Muscle of arm (tissue), 14 donors: ENCODE measurements at places on chromosomes 3 and 15.

- no peak for DNase-seq
Observed at GRCh38 chr3:76897076-76897475, 142.8 kb upstream of the ROBO2 start.

- no peak for DNase-seq
Observed at GRCh38 chr3:44682182-44682896, 30.1 kb upstream of the ZNF502 start.

- DNase-seq: no peak
Observed at GRCh38 chr15:33894193-33894592, 74.1 kb upstream of the CHRM5 start.

GRCh38 chr3:99845999-99846398, 28.3 kb downstream of the CMSS1 start:
- no peak for DNase-seq

DNA sequence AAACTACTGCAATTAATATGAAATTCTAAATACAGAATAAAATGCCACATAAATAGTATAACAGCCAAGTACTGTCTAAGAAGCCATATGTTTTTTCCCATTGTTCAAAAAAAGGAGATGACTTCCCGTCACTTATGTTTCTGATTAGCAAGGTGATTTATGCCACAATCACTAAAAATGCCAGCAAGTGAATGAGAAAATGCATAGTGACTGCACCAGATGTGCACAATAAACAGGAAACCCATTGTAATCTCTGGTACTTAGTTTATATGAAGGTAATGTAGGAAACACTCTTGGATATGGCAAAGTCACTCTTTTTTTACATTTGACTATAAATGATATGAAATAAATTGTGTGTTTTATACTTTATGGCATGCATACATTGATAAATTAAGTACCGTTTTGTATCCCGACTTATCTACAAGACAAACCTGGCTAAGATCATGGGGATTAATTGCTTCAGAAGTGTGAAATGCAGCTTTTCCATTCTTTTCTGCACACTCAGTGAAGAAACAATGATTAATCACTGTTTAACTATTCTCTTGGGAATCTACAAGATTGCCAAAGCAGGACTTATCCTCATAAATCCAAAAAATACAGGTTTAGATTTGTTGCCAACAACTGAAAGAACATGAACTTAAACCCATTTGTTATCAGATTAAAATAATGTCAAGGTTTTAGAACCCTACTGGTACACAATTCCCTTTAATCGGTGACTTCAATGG, 164.5 kb downstream of the TBC1D5 start:
- no peak for DNase-seq
